CD4-positive, alpha-beta T cell treated with Interleukin-6 at 100 ng/mL for 8 hours (primary cell): ENCODE measurements at places on chromosomes 1 and 21.

- DNase-seq: no peak
Observed at GRCh38 chr21:44087426-44088400, 19.5 kb upstream of the PWP2 start.

GRCh38 chr1:47223174-47223920 is 8.7 kb downstream of the TAL1 start:
- DNase-seq: no peak

- no peak for DNase-seq
Observed at GRCh38 chr1:232594768-232595698, 34.9 kb downstream of the SIPA1L2 start.

DNA sequence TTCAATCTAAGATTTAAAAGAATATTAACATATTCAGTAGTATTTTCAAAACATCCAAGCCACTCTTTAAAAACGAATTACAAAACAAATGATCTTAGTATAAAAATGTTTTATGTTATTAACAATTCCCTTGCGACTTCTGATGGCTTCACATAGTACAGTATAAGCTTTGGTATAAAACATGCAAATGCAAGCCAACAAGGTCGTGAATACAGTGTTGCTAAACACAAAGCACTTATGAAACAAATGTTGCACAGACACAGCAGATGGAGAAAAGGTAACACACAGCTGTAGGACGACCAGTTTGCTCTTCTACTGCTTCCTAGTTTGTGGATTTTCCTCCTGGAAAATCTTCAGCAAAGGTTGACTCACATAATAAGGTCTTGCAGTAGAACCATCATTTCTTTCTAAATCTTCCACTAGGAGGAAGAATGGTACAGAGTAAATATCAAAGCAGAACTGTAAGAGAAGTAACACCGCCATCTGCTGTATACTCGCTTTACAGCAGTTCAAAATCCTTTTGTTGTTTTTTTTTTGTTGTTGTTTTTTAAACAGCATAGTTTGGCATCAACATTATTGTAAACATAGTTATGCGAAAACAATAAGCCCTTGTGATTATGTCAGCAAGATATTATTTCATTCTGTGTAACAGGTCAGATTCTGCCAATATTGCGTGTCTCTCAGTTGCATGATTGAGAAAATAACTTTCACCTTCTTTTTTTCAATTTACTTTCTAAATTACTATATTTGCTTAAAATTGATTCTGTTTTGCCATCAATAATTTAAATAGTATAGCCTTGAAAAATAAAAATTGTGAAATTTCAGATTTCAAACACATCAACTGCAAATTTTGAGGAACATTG is 69.5 kb downstream of the LHX8 start:
- no peak for DNase-seq

GRCh38 chr1:22635436-22635835 is 992 bp upstream of the C1QA start:
- no peak for DNase-seq

DNA sequence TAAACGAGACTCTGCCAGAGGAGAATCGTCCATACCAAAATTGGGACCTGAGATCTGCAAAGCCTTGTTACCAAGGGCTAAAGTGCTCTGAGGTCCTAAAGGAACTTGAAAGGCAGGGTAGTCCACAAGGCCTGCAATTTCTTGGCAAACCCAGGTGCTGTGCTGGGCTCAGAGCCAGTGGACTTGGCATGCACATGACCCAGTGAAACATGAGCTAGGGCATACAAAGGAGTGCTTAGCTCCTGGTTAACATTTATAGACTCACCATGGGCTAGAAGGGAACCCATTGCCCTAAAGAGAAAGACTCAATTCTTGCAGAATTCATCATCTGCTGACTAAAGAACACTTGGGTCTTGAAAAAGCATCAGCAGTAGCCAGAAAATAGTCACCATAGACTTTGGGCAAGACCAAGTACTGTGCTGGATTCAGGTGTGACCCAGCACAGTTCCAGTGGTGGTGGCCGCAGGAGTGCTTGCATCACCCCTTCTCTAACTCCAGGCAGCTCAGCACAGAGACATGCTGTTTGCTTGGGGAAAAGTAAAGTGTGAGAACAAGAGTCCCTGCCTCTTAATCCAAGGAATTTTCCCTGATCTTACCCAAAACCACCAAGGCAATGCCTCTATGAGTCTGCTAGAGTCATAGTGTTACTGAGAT is 1069.4 kb upstream of the ADGRL2 start:
- no peak for DNase-seq

DNA sequence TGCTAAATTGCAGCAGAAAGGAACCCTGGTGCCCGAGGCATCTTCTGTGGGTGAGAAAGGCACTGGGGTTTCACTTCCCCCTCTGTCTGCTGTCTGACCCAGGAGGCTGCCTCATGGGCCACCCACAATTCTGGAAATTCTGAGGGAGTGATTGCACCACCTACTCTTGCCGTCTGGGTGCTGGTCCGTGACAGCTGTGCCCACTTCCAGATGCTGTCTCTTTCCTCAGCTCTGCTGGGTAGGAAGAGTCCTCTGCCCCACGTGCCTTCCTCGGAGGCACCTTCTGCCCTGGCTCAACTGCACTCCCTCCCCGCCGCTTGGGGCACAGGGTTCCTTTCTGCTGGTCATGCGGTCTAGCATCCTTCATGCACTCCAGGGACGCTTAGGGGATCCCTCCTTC is 96.3 kb downstream of the ARHGEF10L start:
- no peak for DNase-seq

DNA sequence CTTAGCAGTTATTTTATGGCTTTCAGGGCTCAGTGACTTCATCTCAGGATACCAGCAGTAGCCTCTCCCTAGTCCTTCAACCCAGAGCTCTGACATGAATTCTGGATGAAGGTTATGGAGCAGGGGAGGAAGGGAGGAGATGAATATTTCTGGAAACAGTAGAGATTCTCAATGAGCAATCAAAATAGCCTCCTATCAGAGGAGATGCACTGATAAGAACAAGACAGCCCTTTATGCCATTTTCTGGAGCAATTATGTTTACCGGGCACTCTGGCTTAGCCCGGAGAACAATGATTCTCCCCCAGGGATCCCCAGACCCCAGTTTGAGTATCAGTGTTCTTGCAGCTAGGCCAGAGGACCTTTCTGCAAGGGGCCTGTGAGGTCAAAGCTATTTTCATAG is 37.9 kb upstream of the EDARADD start:
- DNase-seq: no peak

DNA sequence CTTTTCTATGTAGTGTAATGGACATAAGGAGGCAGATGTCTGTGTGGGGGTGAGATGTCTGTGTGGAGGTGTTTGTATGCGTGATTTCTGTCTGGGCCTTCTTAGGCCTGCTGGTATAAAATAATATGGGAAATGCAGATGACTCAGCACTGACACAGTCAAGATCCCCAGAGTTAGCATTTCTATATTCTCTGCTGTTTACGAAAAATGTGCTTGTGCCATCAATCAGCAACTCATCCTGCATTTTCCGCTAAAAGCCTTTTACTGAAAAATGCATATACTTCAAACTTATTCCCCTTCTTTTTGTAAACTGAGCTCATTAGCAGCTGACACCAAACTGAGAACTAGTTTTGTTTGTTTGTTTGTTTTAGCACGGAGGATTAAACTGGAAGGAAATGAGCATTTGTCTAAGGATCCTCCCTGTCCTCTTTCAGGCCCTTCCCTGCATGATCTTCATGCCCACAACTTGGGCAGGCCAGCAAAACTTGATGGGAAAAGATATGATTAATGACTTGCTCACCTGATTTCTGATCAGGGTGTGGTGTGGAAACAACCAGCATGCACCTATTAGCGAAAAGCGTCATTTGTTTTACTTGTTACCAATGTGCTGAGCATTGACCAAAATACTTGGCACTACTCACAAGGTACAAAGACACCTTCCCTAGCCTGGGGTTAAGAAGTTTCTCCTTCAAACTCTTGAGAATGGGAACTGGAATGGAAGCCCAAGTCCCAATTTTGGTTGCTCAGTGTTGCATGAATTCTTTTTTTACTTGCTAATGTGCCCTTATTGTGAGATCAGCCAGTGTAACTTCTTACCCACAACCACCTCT is 77.4 kb downstream of the NDUFS5 start:
- DNase-seq: no peak

DNA sequence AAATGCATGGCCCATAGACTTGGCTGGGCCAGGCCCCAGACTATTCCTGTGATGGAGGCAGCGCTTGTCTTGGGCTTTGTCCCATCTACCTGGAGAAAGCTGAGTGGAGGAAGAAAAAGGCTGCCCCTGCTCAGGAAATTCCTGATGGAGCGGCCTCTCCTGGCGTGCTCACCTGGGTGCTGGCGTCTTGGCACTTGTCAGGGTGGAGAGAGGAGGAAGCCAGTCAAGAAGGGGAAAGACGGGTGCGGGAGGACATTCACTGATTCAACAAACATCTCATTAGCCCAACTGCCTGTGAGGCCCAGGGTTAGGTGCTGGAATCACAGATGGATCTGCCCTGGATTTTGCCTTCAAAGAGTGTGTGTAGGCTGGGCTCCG is 16.1 kb downstream of the ALPL start:
- no peak for DNase-seq

DNA sequence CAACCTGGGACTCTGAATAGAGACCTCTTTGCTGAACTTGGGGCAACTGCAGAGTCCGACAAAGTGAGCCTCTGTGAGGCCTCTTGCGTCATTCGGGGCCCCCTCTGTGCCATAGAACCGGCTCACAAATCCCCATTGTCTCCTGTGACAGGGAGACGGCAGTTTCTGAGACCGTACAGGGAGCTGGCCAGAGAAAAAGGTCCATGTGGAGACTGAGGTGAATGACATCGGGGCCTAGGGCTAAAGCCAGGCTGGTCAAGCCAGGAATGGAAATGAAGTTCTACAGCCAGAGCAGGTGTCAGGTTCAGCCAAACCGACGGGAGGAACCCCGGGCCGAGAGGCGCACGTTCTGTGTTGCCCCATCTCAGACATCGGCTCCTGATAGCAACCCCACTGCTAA is 37.1 kb upstream of the TRIM67 start:
- no peak for DNase-seq

- no peak for DNase-seq
Observed at GRCh38 chr1:171800342-171800741, 18.9 kb downstream of the METTL13 start.

- peak; percentile 27 for DNase-seq
Observed at GRCh38 chr1:6785728-6786505, 663 bp downstream of the CAMTA1 start.

- no peak for DNase-seq
Observed at GRCh38 chr1:105260001-105260400, 1510.3 kb downstream of the AMY1C start.

DNA sequence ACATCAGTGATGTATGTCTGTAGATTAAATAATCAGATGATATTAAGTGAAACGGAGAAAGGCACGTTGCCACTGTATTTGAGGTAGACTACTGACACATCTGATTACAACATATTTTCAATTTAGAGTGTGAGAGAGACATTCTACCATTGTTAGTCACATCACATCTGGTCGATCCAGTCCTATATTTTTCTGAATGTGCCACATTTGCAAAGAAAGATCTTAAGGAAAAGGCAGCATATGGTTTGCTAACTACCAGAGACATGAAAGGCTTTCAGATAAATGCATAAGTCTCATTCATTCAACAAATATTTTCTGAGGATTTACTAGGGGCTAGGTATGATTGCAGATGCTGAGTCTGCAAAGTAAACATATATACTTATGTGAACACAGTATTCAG is 114.3 kb upstream of the RUNX1 start:
- no peak for DNase-seq
